ENCODE measurements at places on chromosomes 16 and 17.
A peak's percentile ranks its signal among the peaks of the same experiment; 100 is the strongest.

GRCh38 chr17:9890124-9890523 is 14.9 kb downstream of the RCVRN start:
- no peak for DNase-seq

DNA sequence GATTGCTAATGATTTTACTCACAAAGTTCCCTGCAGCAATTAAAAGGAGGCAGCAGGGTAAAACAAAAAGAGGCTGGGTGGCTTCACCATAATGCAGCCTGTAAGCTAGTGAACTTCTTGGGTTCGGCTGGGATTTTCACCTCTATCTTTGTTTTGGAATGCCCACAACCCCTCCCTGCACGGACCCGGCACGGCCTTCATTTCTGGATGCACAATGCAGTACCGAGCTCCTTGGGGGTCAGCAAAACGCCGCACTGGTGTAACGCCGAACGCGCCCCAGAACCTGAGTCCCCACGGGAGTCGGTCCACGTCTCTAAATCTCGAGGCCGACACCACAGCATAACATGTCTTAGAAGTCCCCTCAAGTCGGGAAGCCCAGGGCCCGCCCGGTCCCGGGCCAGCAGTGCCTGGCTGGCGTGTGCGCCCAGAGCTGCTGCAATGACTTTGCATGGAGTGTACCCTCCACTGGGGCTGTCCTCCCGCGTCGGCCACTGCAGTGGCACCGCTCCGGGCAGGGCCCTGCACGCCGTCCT is 759 bp downstream of the UBE2O start:
- peak; percentile 62 for DNase-seq

DNA sequence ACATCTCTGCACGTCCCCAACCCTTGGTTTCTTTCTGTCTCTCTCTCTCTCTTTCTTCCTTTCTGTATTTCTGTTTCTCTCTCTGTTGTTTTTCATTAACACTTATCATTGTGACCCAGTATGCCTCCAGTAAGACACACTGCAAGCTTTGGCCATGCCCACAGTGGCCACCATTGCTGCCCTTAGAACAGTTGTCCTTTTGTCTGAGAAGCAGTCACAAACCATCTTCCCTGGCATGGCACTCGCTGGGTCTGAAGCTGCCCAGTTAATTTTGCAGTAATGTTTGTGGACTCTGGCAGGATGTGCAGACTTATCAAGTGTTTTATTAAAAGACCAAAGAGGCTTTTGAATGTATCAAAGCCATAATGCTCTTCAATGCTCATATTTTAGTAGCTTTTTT is 146.9 kb downstream of the MSI2 start:
- DNase-seq: no peak

DNA sequence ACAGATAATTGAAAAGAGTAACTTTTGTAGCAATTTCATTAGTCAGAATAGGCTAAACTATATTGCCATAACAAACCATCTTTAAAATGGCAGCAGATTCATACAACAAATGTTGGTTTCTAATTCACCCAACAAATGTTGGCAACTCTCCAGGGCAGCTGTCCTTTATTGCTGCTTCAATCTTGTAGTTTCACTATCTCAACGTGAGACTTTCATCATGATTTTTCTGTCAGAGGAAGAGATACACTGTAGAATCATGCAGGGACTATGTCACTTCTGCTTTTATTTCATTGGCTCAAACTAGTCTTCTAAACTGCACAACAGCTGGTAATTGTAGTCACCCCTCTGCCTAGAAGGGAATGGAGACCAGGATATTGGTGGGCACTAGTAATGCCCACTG is 174.2 kb downstream of the TANC2 start:
- no peak for DNase-seq

DNA sequence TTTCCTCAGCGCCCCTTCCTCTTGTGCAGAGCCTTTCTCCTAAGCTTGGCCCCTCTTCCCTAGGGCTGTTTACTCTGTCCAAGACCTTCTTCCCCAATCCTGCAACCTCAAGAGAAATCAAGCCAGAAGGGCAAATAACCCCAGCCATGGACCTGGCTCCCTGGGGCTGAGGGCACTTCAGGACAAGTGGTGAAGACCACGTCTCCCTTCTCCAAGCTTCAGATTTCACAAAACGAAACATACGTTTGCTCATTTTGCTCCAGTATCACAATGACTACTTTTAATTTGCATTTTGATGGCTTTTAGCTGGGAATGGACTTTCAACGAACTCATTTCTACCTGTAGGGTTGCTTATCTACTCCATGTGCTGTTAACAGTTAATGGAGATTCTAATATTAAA is 139.8 kb upstream of the CACNG5 start:
- DNase-seq: no peak

GRCh38 chr16:26129997-26130396 is 438.2 kb downstream of the HS3ST4 start:
- no peak for DNase-seq

DNA sequence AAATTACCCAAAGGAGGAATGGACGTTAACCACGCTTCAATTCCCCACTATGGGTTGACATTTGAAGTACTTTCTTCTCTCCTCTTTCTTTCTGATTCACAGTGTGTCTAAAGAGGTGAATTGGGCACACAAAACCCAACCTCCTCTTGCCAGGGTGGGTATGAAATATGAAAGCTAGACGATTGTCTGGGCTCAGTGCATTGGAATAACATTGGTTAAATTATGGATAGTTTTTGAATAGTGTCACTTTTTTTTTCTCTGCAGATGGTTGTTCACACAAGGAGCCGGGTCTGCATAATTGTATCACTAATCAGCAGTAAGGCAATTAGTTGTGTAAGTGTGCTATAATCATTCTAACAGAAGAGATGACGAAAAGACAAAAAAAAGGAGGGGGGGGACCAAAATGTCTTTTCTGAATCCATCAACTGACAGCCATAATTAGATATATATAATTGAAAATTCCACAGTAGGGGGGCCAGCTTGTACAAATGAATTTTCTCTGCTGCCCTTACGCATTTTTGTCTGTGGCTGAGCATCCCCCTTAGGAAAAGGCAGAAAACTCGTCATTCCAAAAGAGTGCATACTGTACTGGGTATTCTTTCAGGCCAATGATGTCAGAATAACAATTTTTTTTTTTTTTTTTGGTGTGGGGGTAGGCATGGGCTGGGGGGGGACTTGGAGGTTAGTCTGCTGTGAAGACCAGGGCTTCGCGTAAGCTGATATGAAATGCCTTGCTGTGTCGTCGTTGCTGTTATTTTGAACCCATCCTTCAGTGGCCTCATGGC is 307.5 kb upstream of the SALL1 start:
- peak; percentile 77 for DNase-seq

DNA sequence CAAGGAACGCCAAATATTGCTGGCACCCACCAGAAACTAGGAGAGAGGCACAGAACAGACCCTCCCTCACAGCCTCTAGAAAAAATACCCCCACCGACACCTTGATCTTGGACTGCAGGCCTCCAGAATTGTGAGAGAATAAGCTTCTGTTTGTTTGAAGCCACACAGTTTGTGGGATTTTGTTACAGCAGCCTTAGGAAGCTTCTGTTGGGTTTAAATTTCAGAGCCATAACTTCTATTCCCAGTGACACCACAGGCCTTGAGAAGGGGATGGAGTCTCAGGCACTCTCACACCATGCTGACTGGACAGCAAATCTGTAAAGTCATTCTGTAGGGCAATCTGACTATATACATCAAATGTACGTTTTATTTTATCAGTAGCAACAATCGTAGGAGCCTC is 38.6 kb downstream of the RNF112 start:
- DNase-seq: no peak

DNA sequence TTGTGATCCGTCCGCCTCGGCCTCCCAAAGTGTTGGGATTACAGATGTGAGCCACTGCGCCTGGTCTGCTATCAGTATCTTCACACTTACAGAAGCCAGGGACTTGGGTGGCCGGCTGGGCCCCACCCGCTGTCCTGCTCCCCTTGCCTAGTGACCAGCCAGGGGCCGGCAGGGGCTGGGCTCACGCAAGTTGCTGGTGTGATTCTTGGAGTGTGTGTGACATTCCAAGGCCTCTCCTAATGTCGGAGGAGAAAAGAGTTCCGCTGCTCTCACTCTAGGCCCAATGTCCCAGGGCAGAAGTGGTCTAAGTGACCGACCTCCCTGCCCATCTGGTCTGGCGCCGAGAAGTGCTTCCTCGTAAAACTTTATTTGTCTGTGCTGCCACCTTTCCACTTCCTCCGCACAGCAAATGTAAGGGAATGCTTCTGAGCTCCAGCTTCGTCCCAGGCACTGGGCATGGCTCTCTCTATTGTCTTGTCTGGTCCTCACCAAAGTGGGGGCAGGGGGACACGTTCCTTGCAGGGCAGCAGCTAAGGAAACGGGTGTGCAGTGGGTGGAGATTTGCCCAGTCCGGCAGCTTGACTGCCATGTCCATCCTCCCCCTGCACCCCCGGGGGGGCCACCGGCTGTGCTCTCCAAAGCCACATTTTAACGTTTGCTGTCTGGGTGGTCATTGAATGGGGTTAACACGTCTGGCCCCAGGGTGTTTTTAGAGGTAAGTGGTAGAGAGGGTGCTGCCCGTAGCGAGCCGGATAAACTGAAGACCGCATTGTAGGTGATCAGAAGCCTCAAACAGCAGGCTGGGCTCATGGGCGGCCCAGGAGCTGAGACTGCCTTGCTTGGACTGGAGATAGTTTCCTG is 7.8 kb upstream of the GSE1 start:
- no peak for DNase-seq

DNA sequence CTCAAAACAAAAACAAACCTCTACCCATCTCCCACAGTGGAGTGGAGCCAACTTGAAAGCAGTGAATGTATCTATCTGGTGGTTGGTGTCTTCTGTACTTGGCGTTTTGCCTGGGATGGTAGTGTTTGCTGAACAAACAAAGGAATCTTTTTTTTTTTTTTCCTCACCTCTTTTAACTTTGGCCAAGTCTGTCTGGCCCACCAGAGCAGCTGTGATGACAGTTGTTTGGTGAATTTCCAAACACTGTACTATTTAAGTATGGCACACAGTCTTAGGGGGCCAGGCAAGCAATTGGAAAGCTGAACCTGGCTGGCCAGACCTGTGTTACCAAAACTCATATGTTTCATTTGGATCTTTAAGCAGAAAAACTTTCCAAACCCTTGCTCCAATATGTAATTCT is 101.8 kb upstream of the CDH13 start:
- DNase-seq: no peak

DNA sequence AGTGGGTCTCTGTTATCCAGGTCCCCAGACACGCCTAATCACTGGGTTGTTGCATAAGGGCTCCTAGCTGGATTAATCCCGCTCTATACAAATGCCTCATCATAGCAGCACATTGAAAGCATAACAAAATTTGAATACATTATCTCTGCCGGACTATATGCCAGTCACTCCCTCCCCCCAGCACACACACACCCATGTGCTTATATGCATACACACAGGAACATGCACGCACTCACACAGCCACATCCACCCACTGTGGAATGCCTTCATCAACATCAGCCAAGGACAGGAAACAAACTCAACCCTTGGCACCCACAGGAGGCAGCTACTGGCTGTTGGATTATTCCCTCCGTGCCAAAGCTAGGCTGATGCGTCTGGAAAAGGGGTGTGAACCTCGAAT is 3.5 kb upstream of the CDH13 start:
- no peak for DNase-seq

GRCh38 chr17:42561897-42562387 is at the start of gene COASY:
Gene COASY, plus strand, starts transcription at chr17:42562148. Its CDS starts 475 bp downstream, at chr17:42562623.
- peak; percentile 95 for DNase-seq

- no peak for DNase-seq
Observed at GRCh38 chr16:82391690-82392089, 221.7 kb upstream of the MPHOSPH6 start.

GRCh38 chr16:2022723-2023091 is 3.1 kb downstream of the NPW start:
- DNase-seq: no peak

GRCh38 chr16:74729783-74730683 is 29.4 kb upstream of the MLKL start:
- DNase-seq: no peak

DNA sequence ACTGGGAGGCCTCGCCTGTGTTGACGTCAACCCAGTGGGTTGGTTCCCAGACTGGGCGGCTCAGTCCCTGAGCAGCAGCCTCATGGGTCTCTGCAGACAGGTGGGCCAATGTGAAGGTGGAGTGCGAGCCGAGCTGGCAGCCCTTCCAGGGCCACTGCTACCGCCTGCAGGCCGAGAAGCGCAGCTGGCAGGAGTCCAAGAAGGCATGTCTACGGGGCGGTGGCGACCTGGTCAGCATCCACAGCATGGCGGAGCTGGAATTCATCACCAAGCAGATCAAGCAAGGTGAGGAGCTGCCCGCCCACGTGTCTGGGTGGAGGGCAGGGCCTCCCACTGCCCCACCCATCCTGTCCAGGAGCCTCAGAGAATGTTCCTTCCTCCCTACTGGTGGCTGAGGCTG is 44.1 kb downstream of the MRC2 start:
- DNase-seq: no peak

DNA sequence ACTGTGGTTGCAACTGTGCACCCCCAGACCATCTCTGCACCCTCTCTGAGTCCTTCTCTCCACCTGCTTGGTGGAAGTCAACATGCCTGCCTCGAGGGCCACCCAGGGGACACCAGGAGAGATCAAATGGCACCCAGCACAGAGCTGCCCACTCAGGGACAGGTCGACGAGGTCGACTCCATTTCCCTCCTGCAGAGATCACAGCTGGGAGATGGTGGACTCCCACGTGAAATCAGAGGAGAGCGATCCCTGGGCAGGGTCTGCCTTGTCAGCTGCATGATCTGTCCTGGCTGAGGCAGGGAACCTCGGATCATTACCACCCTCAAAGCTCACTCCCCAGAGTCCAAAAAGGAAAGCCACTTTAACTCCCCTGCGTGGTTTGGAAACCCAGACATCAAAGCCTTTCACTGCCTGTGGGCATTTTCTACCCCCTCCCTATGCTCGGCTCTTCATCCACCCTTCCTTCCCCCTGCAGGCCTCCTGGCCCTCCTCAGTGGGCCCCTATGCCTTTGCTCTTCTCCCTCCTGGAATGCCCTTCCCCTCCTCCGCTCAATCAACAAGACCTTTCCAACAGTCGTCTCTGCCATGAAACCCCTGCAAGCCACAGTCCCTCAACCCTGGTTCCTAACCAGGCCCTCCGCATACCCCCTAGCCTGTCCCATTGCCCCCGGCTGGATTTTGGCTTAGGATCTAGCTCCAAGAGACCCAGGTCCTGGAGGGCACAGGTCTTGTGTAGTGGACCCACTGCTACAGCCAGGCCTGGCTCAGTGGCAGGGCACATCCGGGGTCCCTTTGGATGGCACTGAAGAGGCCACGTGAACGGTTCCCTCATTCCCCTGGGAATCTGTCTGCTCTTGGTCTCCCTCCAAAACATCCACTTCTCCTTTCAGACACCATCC is 103.8 kb upstream of the RPL38 start:
- peak; percentile 36 for DNase-seq

DNA sequence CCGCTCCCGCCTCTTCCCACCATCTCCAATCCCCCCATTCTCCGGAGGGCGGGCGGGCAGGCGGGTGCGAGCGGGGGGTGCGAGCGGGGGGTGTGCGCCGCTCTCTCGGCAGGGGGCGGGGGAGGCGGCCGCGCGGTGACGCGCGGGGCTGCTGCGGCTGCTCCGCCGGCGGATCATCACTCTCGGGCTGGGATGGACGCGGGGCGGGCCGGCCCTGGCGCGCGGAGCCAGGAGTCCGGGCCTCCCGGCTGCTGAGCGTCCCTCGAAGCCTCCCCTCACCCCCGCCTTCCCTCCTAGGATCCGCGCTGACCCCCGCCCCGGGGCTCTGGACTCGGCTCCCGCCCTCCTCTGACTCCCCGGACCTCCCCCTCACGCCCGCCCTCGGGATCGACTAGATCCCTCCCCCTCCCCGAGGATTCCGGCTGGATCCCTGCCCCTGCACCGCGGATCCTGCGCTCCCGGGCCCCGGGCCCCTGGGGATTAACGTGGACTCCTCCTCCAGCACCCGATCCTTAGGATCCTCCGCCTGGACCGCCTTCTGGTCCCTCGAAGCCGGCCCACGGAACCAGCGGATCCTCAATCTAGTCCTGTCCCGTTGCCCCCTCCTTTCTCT is 946 bp upstream of the TMEM256 start:
- DNase-seq: peak; percentile 47
